Upper lobe of right lung (tissue), 1 donor: ENCODE measurements at places on chromosomes 3 and 15. TPM values are rescaled to one million over a fixed set of nuclear protein-coding genes. Genes with fewer than 3 reads are reported as not detected.

- no peak for DNase-seq
Measured at GRCh38 chr15:66184936-66185790, 68.4 kb downstream of the MEGF11 start.

- peak; percentile 46 for DNase-seq
Measured at GRCh38 chr3:184778426-184779332, 33.3 kb upstream of the VPS8 start.

GRCh38 chr15:89413877-89414276 lies 79.3 kb upstream of the POLG start:
- no peak for DNase-seq

GRCh38 chr3:114350271-114350670 lies 56.4 kb downstream of the TIGIT start:
- no peak for DNase-seq

DNA sequence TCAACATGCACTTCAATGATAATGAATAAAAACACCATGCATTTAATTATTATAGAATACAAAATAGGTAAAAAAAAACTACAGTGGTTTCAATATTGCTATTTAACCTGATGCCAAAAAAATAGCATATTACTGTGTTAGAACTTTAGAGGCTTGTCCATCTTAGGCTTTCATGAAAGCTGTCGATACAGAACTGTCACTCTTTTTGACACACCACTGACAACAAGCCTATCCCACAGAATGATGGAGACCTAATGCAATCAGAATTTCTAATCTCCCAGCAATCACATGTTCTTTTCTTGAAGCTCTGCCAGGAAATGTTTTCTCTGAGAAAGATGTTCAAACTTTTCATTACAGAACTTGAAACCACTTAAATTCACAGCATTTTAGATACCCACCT lies 490.3 kb upstream of the EPHA6 start:
- DNase-seq = no peak

DNA sequence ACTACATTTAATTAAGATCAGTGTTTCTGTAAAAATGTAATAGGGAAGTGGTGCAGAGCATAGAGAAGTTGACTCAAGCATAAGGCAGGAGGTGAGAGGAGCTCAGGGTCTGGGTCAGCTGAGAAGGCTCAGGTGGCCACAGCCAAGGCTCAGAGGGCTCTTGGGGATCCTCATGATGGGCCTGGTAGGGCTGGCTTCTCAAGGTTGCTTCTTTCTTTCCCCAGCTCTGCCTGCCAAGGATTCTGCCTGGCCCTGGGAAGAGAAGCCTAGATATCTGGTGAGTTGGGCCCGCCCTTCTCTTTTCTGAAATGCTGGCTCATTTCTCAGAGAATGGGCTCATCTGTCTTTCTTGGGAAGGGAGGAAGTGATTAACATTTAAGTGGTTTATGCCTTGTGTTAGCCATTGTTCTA lies 6.5 kb downstream of the ZNF589 start:
- DNase-seq = no peak

GRCh38 chr3:72158639-72159326 lies 373.8 kb upstream of the PROK2 start:
- DNase-seq = no peak

DNA sequence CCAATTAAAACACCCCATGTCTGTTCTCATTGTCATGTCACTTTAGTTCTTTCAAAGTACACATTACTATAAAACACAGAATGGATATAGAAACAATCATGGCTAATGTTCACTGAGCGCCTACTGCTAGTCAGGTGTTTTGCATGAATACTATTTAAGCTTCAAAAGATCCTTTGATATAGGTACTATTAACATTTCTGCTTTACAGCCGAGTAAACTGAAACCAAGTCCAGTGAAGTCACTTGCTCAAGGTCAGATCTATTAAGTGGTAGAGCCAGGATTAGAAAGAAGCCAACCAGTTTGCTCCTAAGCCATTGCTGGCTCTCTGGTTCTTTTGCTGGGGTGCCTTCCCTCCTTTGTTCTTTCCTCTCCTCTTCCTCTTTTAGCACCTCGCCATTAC lies 32.4 kb upstream of the NMNAT3 start:
- DNase-seq = no peak

- no peak for DNase-seq
Measured at GRCh38 chr3:20008646-20009045, 3.4 kb downstream of the PP2D1 start.

- peak; percentile 61 for DNase-seq
Measured at GRCh38 chr3:49716691-49717210, 2.7 kb downstream of the AMIGO3 start.

DNA sequence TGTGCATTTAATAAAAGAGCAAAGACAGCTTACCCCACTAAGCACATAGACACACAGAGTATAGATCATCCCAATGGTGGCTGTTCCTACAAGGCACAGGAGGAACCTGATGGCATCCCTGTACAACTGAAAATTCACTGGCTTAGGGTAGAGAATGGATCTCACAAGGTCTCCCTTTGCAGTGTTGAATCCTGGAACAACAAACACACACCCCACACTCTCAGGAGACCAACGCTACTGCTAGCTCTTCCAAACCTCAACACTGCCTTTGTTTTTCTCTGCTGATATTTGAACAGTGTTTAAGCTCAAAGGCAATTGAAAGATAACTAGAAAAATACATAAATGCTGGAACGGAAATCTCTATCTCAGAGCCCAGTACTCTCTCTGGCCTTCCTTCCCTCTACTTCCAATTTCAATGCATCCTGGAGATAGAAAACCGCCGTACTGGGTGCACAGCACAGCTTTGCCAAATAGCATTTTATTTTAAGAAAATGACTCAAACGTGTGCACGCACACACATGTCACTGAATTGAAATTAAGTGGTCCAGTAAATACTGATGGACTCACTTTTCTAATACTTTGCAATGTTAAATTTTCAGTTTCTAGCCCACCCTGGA lies 87.5 kb upstream of the ATP13A5 start:
- DNase-seq = no peak

RARB gene
- total RNA-seq = 5.8 TPM

LYZL4 gene
- not detected for total RNA-seq

DHFR2 gene
- 8.1 TPM for total RNA-seq

PODXL2 gene
- total RNA-seq = 3.7 TPM
